ENCODE measurements at places on chromosomes 6 and 20.

- no peak for DNase-seq
These were observed 72.6 kb upstream of the CCDC167 start for GRCh38 chr6:37572334-37572733.

DNA sequence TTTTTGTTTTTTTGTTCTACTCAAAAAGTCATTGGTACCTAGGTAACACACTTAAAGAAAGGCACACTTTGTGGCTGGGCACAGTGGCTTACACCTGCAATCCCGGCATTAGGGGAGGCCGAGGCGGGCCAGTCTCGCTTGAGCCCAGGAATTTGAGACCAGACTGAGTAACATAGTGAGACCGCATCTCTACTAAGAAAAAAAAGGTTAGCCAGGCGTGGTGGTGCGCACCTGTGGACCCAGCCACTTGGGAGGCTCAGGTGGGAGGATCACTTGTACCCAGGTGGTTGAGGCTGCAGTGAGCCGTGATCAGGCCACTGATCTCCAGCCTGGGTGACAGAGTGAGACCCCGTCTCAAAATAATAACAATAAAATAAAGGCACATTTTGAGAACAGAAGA is 67.4 kb upstream of the BHLHE23 start:
- no peak for DNase-seq

DNA sequence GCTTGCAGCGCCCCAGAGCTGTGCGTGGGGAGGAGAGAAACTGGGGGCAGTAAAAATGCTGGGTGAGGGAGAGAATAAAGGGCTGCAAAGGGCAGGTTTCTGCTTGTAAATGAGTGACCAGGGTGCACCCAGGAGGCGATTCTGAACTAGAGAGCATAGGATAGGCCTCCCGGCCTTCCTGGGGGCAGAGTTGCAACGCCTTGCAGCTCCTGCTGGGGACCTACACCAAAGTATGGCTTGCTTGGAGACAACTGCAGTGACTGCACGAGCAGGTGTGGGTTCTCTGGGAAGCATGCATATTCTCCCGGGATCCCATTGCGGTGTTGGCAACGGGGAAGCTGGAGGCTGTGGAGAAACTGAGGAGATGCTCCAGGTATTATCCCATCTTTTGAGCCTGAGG is 111.6 kb upstream of the SPACA1 start:
- DNase-seq: no peak

GRCh38 chr6:166586424-166587156 is at the start of gene RAMACL:
Gene RAMACL, minus strand, starts transcription at chr6:166586678. Its CDS starts 201 bp downstream, at chr6:166586477.
- no peak for DNase-seq

GRCh38 chr6:40896696-40897095 is 142.3 kb downstream of the UNC5CL start:
- DNase-seq: no peak

- DNase-seq: peak; percentile 73
These were observed 2695.0 kb upstream of the DEFB115 start for GRCh38 chr20:28562510-28562898.

GRCh38 chr20:25145131-25145530 is 50.4 kb upstream of the ENTPD6 start:
- DNase-seq: no peak

DNA sequence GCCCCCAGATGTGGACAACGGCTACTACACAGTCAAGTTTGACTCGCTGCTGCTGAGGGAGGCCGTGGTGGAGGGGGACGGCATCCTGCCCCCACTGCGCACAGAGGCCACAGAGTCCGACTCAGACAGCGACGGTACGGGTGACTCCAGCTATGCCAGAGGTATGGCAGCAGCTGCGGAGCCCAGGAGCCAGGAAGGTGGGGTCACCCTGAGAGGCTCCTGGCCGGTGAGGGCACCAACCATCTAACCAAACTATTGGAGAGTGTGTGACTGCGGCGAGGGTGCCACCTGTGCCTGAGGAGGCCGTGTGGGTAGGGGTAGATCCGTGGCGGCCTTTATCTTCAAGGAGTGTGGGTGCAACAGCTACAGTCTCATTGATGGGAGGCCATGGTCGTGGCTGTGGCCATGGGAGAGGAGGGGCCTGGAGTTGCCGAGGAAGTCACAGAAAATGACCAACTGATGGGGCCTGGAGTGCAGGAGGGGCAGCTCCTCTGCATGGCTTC is 2.8 kb upstream of the LIME1 start:
- DNase-seq: no peak

DNA sequence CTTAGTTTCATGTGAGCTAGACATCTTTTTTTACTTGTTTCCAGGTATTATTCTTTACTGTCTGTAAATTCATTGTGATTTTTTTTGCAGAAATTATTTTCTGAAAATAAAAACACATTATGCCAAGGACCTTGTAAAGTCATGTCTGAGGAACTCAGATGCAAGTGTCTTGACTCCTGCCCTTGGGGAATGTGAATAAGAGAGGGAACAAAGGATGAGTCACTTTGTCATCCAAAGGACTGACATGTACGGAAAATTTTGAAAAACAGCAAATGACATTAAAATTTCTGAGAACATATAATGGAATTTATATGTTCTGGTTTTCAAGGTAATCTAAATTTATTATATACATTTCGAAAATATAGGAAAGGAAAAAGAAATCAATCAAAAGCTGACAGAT is 660.4 kb downstream of the CD109 start:
- no peak for DNase-seq
